ENCODE measurements at places on chromosomes 1 and 21. TPM values are rescaled to one million over a fixed set of nuclear protein-coding genes. Genes with fewer than 3 reads are reported as not detected.
A peak's percentile ranks its signal among the peaks of the same experiment; 100 is the strongest.

Gene HCRTR1
- total RNA-seq: 0.06 TPM

GRCh38 chr1:69438056-69438795 is 129.5 kb upstream of the LRRC7 start:
- DNase-seq: no peak
- no peaks in the 10 kb centered on the region for H3K36me3 ChIP-seq
- H3K4me1 ChIP-seq: no peaks in the 10 kb centered on the region
- no peak overlapping the region for H3K4me3 ChIP-seq
- no peak overlapping the region for H3K27ac ChIP-seq

DNA sequence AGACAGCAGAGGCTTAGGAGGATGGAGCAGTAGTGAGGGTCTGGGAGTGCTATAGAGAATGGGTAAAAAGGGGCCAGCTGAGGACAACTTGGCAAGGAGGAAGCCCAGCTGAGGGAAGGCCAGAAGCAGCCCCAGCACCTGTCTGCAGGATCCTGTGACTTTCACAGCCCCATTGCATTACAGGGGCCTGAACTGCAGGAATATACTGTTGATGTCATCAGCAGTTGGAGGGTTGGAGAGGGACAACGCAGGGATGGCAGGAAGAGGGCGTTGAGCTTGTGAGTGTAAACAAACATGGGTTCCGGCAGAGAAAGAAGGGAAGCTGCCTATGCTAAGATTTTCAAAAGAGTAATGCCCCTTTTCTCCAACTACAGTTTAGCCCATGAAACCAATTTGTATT is 628.5 kb downstream of the SMYD3 start:
- H3K27ac ChIP-seq: no peak overlapping the region
- no peaks in the 10 kb centered on the region for H3K4me1 ChIP-seq
- no peaks in the 10 kb centered on the region for H3K27me3 ChIP-seq
- H3K4me3 ChIP-seq: no peak overlapping the region
- H3K36me3 ChIP-seq: no peaks in the 10 kb centered on the region
- no peak for DNase-seq

DNA sequence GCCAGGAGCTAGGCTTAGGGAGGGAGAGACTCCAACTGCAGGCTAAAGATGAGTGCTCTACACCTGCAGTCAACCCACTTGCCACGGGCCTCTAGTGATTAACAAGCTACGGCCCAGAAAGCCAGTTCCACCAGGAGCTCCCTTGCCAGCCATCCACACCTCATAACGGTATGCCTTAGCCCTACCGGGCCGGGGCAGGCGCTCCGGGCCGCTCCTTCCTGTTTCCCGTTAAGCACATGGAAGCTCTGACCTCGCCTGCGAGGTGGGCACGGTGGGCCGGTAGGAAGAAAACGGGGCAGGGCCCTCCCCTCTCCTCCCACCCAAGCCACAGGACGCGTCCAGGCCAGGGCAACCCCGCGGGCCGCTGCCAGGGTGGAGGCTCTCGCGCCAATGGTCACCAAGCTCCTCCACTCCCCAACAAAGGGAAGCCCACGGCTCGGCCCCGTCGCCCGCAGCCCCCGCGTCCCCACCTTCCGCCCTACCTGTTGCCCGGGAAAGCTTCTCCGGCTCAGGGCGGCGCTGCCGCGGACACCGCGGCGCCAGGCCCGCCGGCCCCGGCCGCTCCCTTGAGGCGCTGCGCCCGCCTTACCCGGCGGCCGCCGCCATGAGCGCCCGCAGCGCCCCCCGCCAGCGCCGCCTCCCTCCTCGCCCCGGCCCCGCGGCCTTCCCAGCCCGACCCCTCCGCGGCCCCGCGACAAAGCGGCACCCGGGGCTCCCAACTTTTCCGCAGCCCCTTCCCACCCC is 627 bp downstream of the CERS2 start:
- H3K4me3 ChIP-seq: peak overlapping the region; percentile 95
- H3K27ac ChIP-seq: peak overlapping the region; percentile 80
- H3K27me3 ChIP-seq: peaks cover 11% of the 10 kb centered on the region
- H3K4me1 ChIP-seq: peaks cover 42% of the 10 kb centered on the region
- no peaks in the 10 kb centered on the region for H3K36me3 ChIP-seq

- no peak overlapping the region for H3K27ac ChIP-seq
- no peak for DNase-seq
- no peaks in the 10 kb centered on the region for H3K36me3 ChIP-seq
- H3K4me3 ChIP-seq: no peak overlapping the region
- no peaks in the 10 kb centered on the region for H3K27me3 ChIP-seq
These were observed 133.1 kb downstream of the VAV3 start for GRCh38 chr1:107831921-107832320.

DNA sequence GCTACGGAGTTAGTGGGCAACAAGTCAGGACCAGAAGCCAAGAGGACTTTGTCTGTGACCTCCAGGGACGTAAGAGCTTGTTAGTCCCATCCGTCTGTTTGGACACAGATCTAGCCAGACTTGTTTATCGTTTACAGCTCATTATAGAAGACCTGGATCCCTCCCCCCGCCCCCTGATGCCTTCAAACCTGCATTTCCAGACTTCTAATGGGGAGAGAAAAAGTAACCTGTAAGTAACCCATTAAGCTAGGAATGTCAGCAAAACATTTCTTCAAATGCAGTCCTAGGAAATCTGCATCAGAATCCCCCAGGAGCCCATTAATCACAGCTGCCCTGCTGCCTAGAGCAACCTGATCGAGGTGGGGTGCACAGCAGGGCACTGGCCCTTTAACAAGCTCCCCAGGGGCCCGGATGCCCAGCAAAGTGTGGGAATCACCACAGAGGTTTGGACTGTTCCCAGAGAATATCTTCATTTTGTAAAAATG is 1.4 kb upstream of the MAD2L2 start:
- no peak for DNase-seq
- H3K36me3 ChIP-seq: no peaks in the 10 kb centered on the region
- no peaks in the 10 kb centered on the region for H3K27me3 ChIP-seq
- H3K27ac ChIP-seq: no peak overlapping the region
- peaks cover 17% of the 10 kb centered on the region for H3K4me1 ChIP-seq

Gene FOXD3
- 0.37 TPM for total RNA-seq

GRCh38 chr1:201395936-201396335 is 3.2 kb downstream of the LAD1 start:
- no peak overlapping the region for H3K27ac ChIP-seq
- H3K36me3 ChIP-seq: no peaks in the 10 kb centered on the region
- no peak overlapping the region for H3K4me3 ChIP-seq
- H3K27me3 ChIP-seq: peaks cover 41% of the 10 kb centered on the region
- peaks cover 9% of the 10 kb centered on the region for H3K4me1 ChIP-seq
- DNase-seq: no peak

DNA sequence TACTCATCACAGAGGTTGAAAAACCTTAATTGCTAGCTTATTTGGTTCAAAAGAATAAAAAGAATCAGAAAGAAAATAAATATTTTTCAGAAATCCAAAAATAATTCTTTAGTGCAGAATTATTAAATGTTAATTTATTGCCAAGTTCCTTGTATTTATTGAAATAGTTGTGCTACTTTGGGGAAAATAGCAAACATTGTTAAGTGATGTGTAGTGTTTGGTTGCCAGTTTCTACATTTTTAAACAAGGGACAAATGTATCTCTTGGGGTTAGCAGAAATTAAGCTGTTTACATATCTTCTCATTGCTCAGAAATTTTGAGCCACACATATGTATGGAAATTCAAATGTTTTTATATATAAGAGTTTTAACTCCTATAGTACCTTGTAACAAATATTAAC is 775.0 kb downstream of the USP25 start:
- no peaks in the 10 kb centered on the region for H3K27me3 ChIP-seq
- H3K27ac ChIP-seq: no peak overlapping the region
- no peaks in the 10 kb centered on the region for H3K36me3 ChIP-seq
- H3K4me1 ChIP-seq: no peaks in the 10 kb centered on the region
- H3K4me3 ChIP-seq: no peak overlapping the region

Gene OR10X1
- total RNA-seq: not detected

DNA sequence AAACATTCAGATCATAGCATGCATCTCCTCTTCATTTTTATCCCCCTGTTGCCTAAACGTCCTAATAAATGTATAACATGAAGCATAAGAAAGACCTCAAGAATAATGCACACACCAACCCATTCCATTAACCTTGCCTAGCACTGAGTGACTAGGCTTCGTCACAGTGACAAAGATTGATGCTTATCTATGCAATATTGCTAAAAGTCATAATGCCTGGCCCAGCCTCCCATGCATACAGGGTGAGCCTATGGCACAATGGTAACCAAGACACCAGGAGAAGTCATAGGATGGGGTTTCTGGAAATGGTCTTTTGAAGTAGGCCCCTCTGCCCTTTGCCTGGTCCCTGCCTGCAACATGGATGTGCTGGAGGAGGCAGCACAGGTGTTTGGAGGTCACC is 33.8 kb downstream of the ABCA4 start:
- DNase-seq: no peak
- H3K27ac ChIP-seq: no peak overlapping the region
- peaks cover 9% of the 10 kb centered on the region for H3K27me3 ChIP-seq
- H3K4me3 ChIP-seq: no peak overlapping the region
- peaks cover 10% of the 10 kb centered on the region for H3K4me1 ChIP-seq

- no peaks in the 10 kb centered on the region for H3K4me1 ChIP-seq
- H3K27me3 ChIP-seq: no peaks in the 10 kb centered on the region
- DNase-seq: no peak
- no peaks in the 10 kb centered on the region for H3K36me3 ChIP-seq
These were observed 346.6 kb upstream of the RUNX1 start for GRCh38 chr21:35395728-35396127.

- H3K36me3 ChIP-seq: no peaks in the 10 kb centered on the region
- no peak overlapping the region for H3K4me3 ChIP-seq
- H3K27ac ChIP-seq: no peak overlapping the region
- H3K4me1 ChIP-seq: no peaks in the 10 kb centered on the region
These were observed 1.7 kb upstream of the PTPRC start for GRCh38 chr1:198637157-198637556.

All from neural progenitor cell (in vitro differentiated cells).